Renal cortex interstitium (tissue), 15 donors: ENCODE measurements at places on chromosomes 13 and 19.

DNA sequence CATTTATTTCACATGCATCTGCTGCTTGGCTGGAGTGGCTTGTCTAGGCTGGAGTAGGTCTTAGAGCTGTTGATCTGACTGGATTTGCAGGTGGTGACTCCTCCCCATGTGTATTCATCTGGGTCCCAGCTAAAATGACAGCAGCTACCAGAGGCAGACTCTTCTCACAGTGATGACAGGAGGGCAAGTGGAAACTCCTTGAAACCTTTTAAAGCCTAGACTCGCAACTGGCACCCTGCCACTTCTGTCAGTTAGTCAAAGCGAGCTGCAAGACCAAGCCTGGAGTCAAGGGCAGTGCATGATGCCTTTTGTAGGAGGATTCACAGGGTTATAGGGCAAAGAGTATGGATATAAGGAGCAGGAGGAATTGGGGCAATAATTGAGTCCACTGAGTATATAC is 65.2 kb downstream of the TEX26 start:
- no peak for DNase-seq

DNA sequence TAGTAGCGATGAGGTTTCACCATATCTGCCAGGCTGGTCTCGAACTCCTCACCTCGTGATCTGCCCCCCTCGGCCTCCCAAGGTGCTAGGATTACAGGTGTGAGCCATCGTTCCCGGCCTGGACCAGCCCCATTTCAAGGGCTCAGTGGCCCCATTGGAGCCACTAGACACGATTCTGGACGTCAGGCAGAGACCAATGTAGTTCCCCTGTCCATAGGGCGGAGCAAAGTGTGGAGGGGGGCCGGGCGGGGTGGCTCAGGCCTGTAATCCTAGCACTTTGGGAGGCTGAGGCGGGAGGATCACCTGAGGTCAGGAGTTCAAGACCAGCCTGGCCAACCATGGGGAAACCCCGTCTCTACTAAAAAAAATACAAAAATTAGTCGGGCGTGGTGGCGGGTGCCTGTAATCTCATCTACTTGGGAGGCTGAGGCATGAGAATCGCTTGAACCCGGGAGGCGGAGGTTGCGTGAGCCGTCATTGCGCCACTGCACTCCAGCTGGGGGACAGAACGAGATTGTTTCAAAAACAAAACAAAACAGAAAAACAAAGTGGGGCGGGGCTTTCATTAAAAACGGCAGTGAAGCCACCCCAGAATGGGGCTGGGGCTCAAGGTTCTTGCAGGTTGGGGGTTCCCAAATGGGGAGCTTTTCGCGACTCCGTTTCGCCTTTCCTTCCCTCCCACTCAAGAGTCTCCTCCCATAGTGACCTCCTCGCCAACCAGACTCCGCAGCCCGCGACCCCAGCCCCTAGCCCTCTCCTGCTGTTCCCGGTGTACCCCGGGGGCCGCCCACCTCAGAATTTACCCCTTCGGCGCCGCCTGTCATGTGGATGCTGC is 758 bp upstream of the TECR start:
- no peak for DNase-seq

GRCh38 chr13:106479929-106480328 is 55.5 kb downstream of the EFNB2 start:
- no peak for DNase-seq

- no peak for DNase-seq
These were observed 122.4 kb downstream of the DLEU7 start for GRCh38 chr13:50720861-50721671.
